Spinal cord (tissue), 10 donors: ENCODE measurements at places on chromosomes 12 and 14.

DNA sequence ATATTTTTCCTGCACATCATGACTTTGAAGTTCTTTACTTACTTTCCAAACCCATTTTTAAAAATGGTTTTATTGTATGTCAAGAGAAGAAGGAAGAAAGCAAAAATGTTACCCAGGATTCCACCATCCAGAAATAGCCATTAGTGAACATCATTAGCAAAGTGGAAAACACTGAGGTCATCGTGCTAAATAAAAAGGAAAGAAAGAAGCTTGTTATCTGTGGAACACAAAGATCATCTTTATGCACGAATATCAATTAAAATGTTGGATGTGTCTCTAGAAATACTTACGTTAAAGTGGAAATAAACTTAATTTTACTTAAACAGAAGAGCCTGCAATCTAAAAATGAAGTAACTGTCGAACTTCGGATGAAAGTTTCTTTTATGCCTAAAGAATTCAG, 27.3 kb downstream of the SFSWAP start:
- peaks cover 15% of the 10 kb centered on the region for H3K4me1 ChIP-seq
- peaks cover 63% of the 10 kb centered on the region for H3K36me3 ChIP-seq
- DNase-seq = no peak
- H3K27me3 ChIP-seq = no peaks in the 10 kb centered on the region
- H3K27ac ChIP-seq = peak overlapping the region; percentile 61
- H3K4me3 ChIP-seq = no peak overlapping the region

DNA sequence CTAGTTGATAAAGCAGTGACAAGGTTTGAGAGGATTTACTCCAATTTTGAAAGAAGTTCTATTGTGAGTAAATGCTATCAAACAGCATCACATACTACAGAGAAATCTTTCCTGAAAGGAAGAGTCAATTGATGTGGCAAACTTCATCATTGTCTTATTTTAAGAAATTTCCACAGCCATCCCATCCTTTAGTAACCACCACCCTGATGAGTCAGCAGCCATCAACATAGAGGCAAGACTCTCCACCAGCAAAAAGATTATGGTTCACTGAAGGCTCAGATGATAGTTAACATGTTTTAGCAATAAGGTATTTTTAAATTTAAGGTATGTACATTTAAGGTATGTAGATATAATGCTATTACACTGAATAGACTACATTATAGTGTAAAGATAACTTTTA, 122.1 kb upstream of the ARHGAP5 start:
- H3K4me3 ChIP-seq = no peak overlapping the region
- H3K4me1 ChIP-seq = peaks cover 15% of the 10 kb centered on the region
- no peaks in the 10 kb centered on the region for H3K27me3 ChIP-seq
- H3K36me3 ChIP-seq = no peaks in the 10 kb centered on the region
- DNase-seq = no peak
- no peak overlapping the region for H3K27ac ChIP-seq

- H3K4me1 ChIP-seq = no peaks in the 10 kb centered on the region
- H3K4me3 ChIP-seq = no peak overlapping the region
- no peaks in the 10 kb centered on the region for H3K36me3 ChIP-seq
- H3K27me3 ChIP-seq = no peaks in the 10 kb centered on the region
- DNase-seq = no peak
Observed at GRCh38 chr14:34120185-34120977, 169.5 kb upstream of the EGLN3 start.

- H3K27ac ChIP-seq = no peak overlapping the region
- no peak for DNase-seq
- no peaks in the 10 kb centered on the region for H3K4me1 ChIP-seq
- no peaks in the 10 kb centered on the region for H3K36me3 ChIP-seq
- H3K27me3 ChIP-seq = no peaks in the 10 kb centered on the region
- H3K4me3 ChIP-seq = no peak overlapping the region
Observed at GRCh38 chr14:91872011-91872501, 4.7 kb upstream of the TC2N start.

GRCh38 chr14:92684801-92685560, 63.4 kb downstream of the LGMN start:
- H3K27me3 ChIP-seq = peaks cover 11% of the 10 kb centered on the region
- H3K4me1 ChIP-seq = peaks cover 21% of the 10 kb centered on the region
- H3K27ac ChIP-seq = no peak overlapping the region
- no peak for DNase-seq
- H3K4me3 ChIP-seq = no peak overlapping the region
- peaks cover 6% of the 10 kb centered on the region for H3K36me3 ChIP-seq

DNA sequence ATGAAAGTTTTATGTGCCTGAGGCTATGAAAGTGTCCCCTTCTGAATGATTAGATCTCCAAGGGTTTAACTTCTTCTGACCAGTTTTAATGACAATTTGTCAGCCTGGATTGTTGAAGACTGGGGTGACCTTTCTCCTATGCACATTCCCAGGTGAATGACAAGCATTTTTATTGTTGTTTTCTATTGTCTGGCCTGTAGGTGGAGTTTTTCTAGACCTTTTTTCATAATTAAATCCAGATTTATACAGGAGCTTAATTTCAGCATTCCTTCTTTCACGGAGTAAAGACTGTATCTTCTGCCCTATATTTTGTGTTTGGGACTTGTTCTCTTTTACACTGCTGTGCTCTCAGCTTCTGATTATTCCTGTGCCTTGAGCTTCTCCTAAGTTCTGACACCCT, 125.0 kb upstream of the FAR2 start:
- no peaks in the 10 kb centered on the region for H3K4me1 ChIP-seq
- H3K27ac ChIP-seq = no peak overlapping the region
- H3K36me3 ChIP-seq = no peaks in the 10 kb centered on the region
- no peak overlapping the region for H3K4me3 ChIP-seq

DNA sequence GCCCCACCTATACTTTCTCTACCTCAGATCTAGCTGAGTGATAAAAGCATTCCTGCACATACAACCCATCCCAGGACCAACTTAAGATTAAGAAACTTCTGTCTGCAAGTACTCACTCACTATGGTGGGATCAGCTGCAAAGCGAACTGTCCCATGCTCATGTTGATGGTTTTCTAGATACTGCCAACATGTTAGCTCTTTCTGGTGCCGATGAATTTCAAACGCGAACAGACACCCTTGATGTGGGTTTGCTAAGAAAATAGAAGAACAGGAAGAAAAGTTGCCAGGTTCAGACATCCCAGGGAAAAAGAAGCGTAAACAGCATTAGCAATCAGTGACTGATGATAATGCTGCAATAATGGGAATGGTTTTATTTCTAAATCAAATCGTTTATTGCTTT, 1.5 kb upstream of the SLC39A2 start:
- no peak for DNase-seq
- H3K27me3 ChIP-seq = no peaks in the 10 kb centered on the region
- no peak overlapping the region for H3K4me3 ChIP-seq
- no peaks in the 10 kb centered on the region for H3K4me1 ChIP-seq
- H3K27ac ChIP-seq = no peak overlapping the region

- no peaks in the 10 kb centered on the region for H3K27me3 ChIP-seq
- H3K4me3 ChIP-seq = no peak overlapping the region
- peaks cover 5% of the 10 kb centered on the region for H3K4me1 ChIP-seq
- no peak for DNase-seq
Observed at GRCh38 chr14:54796961-54797360, 105.7 kb downstream of the GCH1 start.

DNA sequence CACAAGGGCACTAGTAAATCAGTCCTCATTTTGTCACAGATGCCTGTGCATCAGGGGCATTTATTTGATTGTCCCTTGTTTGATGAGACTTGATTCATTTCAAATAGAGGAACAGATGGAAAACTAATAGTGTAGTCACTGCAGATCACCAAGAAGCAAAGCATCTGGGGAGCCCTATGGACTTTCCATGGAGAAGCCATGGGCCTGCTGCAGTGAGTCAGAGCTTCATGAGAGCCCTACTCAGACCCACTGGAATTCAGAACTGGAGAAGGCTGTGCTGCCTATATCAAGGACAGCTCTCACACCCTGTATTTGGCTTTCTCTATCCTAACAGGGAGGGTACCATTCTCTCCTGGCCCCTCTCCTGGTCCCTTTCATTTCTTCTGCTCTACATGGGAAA, 126.2 kb downstream of the GRIP1 start:
- no peaks in the 10 kb centered on the region for H3K27me3 ChIP-seq
- no peaks in the 10 kb centered on the region for H3K36me3 ChIP-seq
- H3K4me3 ChIP-seq = no peak overlapping the region
- H3K27ac ChIP-seq = no peak overlapping the region
- H3K4me1 ChIP-seq = no peaks in the 10 kb centered on the region

- H3K27me3 ChIP-seq = no peaks in the 10 kb centered on the region
- no peak overlapping the region for H3K27ac ChIP-seq
- no peak overlapping the region for H3K4me3 ChIP-seq
- DNase-seq = no peak
- peaks cover 6% of the 10 kb centered on the region for H3K4me1 ChIP-seq
Observed at GRCh38 chr14:70069186-70069585, 119.6 kb downstream of the SLC8A3 start.

- no peaks in the 10 kb centered on the region for H3K36me3 ChIP-seq
- H3K27ac ChIP-seq = peak overlapping the region; percentile 96
- H3K27me3 ChIP-seq = no peaks in the 10 kb centered on the region
Observed at GRCh38 chr12:96399120-96399918, 920 bp downstream of the CDK17 start.

DNA sequence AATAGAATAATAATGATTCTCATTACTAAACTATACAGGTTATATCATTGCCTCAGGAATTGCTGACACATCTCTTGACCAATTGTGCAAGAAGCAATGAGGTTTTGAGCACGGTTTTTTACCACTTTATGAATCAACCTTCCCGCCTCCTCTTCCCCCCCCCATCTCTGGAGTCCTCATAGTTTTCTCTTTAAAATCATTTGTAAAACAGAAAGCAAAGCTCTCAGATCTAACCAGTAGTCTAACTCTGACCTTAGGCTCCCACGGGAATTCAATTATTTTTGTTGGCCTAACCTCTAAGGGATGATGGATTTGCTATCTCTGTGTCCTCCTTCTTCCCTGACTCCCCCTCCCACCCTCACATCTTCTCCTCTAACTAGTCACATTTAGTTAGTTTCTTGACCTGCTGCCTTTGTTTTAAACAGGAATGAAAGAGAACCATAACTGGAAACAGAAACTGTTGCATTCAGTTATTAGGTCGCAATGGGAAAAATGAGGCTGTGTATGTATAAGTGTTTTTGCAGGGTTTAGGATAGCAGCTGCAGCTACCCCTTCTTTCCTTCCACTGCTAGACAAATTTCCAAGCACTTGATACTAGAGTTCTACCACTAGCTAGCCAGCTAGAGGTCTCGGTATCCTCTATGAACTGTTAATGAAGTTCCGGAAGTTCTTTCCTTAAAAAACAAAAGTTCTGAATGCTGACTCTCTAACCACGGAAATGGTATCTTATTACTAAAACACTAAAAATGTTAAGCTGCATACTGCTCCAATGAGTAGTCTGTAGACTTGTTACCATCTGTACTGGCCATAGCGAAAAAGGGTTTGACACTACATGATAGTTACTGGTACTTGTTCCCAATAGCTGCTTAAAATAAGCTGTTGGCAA, 65.4 kb downstream of the TAOK3 start:
- DNase-seq = peak; percentile 26
- no peaks in the 10 kb centered on the region for H3K36me3 ChIP-seq
- H3K4me1 ChIP-seq = peaks cover 4% of the 10 kb centered on the region

GRCh38 chr12:2858944-2859421, 2.1 kb upstream of the TEX52 start:
- H3K36me3 ChIP-seq = peaks cover 25% of the 10 kb centered on the region
- no peak overlapping the region for H3K4me3 ChIP-seq
- H3K4me1 ChIP-seq = peaks cover under 1% of the 10 kb centered on the region
- no peak overlapping the region for H3K27ac ChIP-seq

DNA sequence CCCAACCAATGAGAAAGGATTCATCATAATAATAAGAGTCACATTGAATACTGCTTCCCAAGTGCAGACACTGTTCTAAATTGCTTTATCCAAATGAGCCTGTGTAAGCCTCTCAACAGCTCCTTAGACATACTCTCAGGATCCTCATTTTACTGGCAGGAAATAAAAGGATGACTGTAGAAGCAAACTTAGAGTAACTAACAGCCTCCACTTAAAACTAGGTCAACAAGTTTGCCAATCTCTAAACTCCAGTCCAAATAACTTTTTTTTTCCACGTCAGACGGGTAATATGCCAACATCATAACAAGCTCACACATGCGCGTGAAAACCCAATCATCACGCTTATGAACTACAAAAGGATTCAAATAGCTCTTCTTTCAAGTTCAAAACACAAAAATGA, 15.3 kb upstream of the DPF3 start:
- no peak overlapping the region for H3K27ac ChIP-seq
- no peak overlapping the region for H3K4me3 ChIP-seq
- no peak for DNase-seq

DNA sequence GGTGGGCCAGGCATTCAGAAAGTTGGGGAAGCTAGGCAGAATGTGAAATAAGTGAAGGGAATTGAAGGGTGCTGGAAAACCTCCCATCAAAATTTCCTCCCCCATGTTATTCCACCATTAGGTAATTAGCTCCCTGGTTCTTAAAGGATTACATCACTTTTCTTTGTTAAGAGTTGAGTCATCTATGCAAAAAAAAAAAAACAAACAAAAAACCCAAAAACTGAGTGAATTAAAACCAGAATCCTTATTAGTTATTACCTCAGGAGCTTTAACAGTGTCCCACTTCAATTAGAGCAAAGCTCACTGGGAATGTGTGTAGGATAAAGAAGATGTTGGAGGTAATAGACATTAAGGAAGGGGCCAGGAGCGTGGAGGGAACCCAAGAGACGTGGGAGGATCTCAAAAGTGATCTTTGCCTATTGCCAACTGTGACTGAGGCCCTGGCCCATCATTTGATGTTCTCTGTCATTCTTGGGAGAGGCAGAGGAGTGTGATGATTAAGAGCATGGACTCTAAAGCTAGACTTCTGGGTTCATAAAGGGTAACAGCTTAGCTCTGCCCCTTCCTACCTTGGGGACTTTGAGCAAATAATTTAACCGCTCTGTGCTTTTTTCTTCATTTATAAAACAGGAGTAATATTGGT, 364.7 kb downstream of the APAF1 start:
- H3K36me3 ChIP-seq = no peaks in the 10 kb centered on the region
- H3K4me1 ChIP-seq = no peaks in the 10 kb centered on the region
- no peak for DNase-seq
- H3K4me3 ChIP-seq = no peak overlapping the region
- no peak overlapping the region for H3K27ac ChIP-seq

GRCh38 chr12:51866762-51867161, 18.2 kb upstream of the FIGNL2 start:
- H3K4me3 ChIP-seq = no peak overlapping the region
- peaks cover 56% of the 10 kb centered on the region for H3K4me1 ChIP-seq
- peaks cover 6% of the 10 kb centered on the region for H3K27me3 ChIP-seq
- no peak for DNase-seq
- no peaks in the 10 kb centered on the region for H3K36me3 ChIP-seq
- H3K27ac ChIP-seq = no peak overlapping the region

DNA sequence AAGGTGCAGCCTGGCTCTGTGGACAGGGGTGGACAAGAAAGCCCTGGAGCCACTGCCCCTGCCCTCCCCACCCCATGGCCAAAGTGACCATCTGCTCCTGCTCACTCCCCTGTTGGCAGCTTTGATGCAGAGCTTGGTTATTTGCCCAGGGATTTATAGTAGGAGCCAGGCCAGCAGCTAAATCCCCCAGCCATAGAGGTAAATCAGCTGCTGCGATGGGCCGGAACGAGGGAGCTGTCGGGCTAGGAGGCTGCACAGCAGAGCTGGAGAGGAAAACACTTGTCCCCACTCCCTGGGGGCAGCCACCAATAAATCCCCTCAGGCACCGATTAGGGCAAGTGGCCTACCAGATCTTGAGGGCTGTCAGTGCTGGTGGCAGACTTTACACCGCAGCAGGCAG, 26.0 kb downstream of the SMUG1 start:
- H3K36me3 ChIP-seq = peaks cover 4% of the 10 kb centered on the region
- no peak overlapping the region for H3K27ac ChIP-seq
- H3K4me3 ChIP-seq = no peak overlapping the region
- peaks cover 59% of the 10 kb centered on the region for H3K4me1 ChIP-seq
